ENCODE measurements at places on chromosomes 1 and 21.
A peak's percentile ranks its signal among the peaks of the same experiment; 100 is the strongest.

DNA sequence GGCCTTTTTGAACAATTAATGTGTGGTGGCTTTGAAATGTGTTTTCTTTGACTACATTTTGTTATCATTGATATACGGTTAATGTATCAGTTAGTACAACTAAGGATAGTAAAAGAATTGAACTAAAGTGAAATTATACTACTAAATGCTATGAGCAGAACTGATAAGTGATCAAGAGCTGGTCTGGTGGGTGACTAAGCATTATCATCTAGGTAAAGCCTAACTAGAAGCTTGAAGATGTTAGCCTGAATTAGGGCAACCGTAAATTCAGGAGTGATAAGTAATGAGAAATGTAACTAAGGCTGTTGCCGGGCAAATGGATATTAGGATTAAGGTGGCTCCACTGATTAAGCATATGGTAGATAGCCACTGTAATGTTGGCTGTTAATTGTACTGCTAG is 16.0 kb upstream of the GCLM start:
- DNase-seq = no peak

DNA sequence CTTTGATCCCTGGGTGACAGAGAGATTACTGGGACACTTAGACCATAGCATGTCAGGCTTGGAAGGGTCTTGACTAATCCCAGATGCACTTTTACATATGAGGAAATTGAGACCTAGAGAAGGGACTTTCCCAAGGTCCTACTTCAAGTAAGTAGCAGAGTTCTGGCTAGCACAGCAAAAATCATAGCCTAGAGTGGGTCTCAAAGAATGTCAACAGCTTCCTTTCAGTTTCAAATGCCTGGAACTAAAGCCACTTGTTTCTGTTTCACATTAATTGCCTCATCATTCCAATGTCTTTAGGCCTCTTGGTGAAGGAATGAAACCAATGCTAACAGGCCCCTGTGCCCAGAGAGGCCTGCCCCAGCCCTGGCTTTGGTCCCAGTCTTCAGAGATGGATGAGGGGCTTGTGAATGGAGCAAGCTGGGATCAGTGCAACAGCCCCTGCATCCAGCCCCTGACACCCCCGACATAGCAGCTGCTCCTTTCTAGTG is 26.6 kb downstream of the ATF3 start:
- no peak for DNase-seq

- peak; percentile 50 for DNase-seq
Observed at GRCh38 chr1:48530727-48531351, 58.8 kb upstream of the SPATA6 start.

- no peak for DNase-seq
Observed at GRCh38 chr1:3074800-3075199, 5.8 kb downstream of the PRDM16 start.

DNA sequence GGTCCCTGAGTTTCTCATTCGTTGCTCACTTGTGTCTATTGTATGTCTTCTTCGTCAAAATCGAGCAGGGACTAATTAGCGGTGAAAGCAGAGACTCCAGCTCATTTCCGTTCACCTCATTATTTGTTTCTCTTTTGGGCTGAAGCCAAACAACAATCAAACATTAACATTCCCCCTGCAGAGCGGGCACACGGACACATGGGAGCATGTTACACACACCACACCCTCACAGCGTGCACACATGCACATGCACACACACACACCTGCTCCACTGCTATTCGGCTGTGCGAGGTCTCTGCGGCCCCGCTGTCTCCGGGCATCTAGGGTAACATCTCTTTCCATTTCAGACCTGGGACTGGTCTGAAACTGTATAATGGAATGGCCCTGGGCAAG is 58.5 kb upstream of the LRRC8D start:
- DNase-seq = no peak

DNA sequence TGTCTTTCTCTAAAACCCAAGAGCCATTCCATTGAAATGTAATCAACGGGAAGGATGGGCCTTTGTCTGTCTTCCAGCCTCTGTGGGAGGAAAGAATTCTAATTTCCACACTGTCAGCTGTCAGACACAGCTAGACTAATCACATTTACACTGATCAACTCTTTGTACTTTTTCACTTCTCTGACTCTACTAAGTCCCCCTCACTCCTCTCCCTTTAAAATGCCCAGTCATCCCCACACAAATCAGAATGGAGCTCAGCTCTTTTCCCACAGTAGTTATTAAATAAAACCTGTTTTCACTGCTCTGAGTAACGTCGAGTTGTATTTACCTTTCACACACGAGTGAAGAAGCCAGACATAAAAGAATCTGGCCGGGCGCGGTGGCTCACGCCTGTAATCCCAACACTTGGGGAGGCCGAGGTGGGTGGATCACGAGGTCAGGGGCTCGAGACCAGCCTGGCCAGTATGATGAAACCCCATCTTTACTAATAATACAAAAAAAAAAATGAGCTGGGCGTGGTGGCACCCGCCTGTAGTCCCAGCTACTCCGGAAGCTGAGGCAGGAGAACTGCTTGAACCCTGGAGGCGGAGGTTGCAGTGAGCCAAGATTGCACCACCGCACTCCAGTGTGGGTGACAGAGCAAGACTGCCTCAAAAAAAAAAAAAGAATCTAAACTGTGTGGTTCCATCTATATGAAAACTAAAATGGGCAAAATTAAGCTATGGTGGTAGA is 13.3 kb downstream of the ZBTB8OS start:
- peak; percentile 62 for DNase-seq

DNA sequence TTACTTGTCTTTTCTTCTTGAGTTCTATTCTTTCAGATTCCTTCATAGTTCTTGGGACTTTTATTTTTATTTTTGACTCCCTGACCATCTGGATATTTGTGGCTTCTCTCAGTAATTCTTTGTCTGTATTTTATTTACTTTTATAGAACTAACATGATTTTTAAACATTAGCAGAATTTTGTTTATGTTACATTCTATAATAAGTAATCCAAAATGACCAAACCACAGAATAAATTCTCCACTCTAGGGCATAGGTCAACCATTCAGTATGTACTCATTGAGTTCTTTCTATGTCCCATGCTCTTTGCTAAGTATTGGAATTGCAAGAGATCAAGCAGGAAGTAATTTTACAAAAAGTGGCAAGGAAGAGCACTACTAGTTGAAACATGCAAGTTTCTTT is 969.0 kb downstream of the TTLL7 start:
- no peak for DNase-seq

GRCh38 chr1:148166558-148167492 is 14.7 kb upstream of the NBPF11 start:
- DNase-seq = no peak

GRCh38 chr1:230109895-230110667 is 43.0 kb downstream of the GALNT2 start:
- DNase-seq = no peak

- DNase-seq = no peak
Observed at GRCh38 chr1:36692465-36693160, 209.9 kb upstream of the CSF3R start.

DNA sequence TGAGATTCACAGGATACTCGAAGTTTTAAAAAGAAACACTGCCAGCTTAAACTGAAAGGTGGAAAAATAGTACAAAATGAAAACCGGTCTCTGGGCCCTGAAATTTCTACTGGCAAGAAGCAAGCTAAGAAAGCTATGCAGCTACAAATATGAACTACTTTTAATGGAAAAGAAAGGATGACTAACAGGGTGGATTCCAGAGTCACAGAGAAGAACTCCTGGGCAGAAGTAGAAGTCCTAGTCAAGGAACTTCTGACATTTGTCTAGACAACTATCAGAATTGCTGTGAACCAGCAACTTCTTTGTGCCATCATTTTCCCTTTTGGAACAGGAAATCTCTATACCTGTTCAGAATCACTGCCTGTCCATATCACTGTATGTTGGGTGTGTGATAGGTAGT is 38.1 kb downstream of the CD160 start:
- no peak for DNase-seq

- no peak for DNase-seq
Observed at GRCh38 chr1:66773227-66773626, 21.0 kb downstream of the DYNLT5 start.

GRCh38 chr1:118993700-118994026 is 5.5 kb upstream of the TBX15 start:
- DNase-seq = no peak

DNA sequence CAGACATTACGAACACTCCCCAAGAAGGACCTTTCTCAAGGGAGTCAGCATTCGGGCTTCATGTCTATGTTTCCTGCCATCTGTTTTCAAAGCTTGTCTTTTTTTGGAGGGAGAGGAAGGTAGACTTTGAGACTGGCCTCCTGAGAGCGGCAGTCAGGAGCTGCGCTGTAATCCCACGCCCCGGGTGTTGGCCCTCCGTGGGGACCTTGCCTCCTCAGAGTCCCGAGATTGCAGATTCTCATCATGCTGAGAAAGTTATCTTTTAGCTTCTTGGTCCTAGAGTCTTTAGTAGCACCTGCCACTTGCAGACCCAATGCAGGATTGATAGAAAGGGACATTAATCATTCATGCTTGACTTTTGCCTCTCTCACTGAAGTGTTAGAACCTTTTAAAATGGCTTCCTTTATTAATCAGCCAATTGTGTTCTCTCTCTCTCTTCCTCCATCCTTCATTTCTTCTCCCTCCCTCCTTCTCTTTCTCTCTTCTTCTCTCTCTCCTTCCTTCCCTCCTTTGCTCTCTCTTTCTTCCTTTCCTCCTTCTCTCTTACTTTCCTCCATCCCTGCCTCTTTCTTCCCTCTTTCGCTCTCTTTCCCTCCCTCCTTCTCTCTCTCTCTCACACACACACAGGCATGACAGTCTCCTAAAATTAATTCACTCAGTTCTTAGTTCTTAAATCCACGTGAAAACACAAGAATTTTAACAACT is 25.2 kb upstream of the GNPAT start:
- DNase-seq = no peak

DNA sequence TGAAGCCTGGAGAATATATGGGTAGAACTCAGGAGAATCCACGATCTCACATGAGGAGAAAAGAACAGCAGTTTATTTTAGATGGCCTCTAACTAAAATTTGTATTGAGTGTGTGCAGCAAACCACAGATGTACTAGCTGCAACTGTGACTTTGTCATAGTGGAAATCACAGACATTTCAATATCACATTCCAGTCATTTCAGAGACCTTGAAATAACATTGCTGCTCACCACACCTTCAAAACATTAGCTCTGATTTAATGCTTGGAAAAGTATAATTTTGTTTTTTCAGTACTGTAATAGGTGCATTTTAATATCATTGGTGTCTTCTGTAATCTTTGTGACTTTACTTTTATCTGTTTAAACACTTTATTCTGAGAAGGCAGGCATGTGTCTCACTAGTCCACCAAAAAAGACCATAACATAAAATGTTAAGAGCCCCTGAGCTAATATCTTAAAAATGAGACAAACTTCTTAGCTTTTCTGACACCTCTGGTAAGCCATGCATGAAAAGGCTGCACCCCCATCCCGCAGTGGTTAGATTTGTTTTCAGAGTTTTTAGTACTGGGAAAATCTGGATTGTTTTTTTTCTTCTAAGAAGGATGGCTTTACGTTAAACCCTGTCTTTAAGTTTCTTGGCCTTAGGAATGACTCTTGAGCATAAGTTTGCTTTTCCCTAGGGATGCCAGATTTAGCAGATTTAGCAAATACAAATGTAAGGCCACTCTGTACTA is 30.1 kb downstream of the KCNJ15 start:
- DNase-seq = no peak

DNA sequence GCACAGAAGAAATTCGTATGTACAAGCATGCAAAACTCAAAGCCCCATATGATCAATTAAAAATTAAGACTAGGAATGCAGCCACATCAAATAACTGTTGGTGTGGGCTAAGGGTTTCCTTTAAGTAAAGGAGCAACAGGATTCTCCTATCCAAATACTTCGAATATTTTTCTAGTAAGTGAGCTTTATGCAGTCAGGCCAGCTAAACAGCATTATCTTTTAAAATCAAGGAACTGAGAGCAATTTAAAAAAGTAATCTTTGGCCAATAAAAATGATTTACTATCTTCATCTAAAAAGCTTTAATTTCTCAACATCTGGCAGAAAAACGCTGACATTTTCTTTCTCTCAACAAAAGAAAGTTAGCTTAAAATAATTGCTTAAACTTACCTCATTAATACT is 19.8 kb downstream of the CNN3 start:
- no peak for DNase-seq

DNA sequence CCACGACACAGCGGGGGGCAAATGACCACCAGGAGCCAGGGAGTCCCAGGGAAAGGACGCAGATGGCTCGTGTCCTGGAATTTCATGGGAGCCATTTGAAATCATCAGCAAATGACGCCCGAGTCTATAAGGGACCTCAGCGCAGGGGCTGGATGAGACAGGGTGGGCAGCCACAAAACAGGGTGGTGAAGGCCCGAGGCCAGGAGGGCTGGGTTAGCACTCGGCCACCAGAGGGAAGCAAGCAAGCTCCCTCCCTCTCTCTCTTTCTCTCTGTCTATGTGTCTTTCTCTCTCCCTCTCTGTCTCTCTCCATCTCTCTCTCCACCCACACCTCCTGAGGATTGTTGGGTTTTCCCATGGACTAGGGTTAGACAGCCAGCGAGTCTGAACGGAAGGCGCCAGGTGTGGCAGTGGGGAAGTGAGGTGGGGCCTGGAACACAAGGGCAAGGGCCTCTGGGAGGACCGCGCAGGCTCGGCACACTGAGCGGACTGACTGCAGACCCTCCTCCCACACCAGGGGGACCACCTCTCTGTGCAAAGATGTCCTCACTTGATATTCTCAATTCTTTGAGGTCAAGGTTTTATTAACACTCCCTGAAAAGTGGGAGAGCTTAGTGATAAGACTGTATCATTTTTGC is 73.8 kb upstream of the TMPRSS2 start:
- no peak for DNase-seq

GRCh38 chr1:109668123-109668775 is 392 bp downstream of the GSTM2 start:
- no peak for DNase-seq

DNA sequence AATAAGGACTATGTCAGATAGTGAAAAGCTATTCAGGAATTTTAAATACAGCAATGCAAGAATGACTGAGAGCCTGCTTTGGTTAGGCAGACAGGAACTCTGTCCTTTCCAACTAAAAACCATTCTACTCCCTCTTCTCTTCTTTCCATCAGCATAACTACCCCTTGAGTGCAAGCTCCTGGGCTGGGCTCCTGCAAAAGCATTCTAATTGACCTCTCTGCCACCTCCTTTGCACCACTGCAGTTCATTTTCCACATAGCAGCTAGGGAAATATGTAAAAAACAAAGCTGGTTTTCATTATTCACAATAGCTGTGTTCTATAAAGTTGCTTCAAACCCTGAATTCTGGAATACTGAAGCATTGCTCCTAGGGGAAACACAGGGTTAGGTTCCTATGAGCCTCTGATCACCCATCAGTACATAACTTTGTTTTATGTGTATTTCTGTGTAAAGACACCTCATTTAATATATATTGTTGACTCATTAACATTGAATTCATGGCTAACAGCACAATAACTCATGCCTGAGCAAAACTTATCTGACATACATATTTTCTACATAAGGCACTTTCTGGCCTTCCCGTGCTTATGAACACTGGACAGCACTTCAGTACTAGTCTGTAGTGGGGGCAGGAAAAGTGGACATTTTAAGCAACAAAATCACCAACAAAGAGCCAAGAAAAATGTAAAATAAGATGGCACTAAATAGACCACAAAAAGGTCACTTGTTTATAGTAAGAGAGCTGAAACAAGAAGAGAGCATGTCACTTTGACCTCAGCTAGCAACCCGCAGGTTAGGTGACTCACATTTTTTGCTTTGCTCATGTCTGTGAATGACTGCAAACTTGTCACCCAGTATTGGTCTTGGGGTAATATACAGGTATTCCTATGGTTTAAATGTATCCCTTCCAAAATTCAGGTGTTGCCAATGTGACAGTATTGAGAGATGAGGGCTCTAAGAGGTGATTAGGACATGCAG is 57.9 kb upstream of the IRF2BP2 start:
- DNase-seq = no peak

GRCh38 chr21:36909901-36910561 is 56.4 kb downstream of the HLCS start:
- DNase-seq = peak; percentile 90

- DNase-seq = peak; percentile 49
Observed at GRCh38 chr1:40305451-40305850, 11.6 kb downstream of the COL9A2 start.
